NCI-H1417 (cell line): ENCODE measurements at places on chromosomes 6 and 20.
A peak's percentile ranks its signal among the peaks of the same experiment; 100 is the strongest.

DNA sequence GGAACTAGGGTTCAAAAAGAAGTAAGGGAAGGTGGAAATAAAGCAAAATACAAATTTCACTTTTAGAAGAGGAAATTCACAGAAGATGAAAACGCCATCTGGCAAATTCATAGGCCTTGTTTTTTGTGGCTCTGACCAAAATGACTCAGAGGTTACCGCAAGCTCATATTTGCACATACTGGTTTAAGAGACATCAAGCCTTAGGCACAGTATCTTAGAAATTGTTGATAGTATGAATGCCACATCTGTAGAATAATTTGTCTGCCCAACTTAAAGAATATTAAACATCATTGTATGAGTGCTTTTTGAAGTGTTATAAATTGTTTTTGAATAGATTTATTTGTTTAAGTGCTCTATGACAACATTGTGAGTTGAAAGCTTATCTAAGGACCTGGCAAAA lies 10.6 kb downstream of the TAAR1 start:
- DNase-seq = peak; percentile 80

- DNase-seq = no peak
Measured at GRCh38 chr6:39088331-39088730, 26.7 kb downstream of the SAYSD1 start.

DNA sequence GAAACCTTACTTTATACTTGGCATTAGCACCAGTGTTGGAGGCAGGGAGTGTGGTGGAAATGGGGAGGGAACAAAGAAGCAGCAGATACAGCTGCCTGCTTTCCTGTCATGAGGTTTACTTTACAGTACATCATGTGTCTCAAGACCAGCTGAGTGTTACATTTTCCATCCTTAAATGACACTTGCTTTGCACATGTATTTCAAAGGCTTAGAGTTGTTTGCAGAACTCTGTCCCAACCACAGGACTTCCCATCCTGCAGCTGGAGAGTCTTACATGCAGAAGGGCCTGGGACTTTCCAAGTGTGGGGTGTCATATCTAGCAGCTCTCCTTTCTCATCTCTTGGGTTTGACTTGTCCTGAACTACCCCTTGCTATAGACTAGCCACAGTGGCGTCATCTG lies 395.9 kb downstream of the DHX35 start:
- no peak for DNase-seq

- DNase-seq = peak; percentile 10
Measured at GRCh38 chr6:138520463-138520862, 21.2 kb upstream of the NHSL1 start.

- DNase-seq = no peak
Measured at GRCh38 chr6:110946498-110946897, 12.0 kb upstream of the GTF3C6 start.

DNA sequence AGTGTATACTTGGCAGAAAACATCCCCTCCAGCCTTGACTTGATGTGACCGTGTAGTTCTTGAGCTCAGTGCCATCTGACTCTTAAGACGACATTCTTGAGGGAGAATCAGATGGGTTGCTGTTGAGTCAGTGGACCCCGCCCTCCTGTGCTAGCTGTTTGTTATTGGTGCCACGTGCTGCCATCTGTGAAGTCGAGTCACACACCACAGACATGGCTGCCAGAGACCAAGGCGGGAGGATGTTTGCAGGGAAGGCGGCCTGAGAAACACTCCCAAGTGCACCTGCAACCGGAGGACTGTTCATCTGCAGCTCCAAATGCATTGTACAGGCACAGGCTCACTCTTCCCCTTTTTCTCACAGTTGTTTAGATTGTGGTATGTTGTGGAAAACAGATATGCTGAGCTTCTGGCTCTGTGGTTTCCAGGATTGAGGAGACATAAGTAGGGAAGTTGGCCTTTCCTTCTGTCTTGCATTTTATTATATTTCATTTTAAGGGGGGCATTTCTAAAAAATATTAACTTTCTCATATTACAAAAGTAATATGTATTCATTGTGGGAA lies 345.3 kb upstream of the ZFP64 start:
- DNase-seq = no peak

GRCh38 chr20:60242836-60243505 lies 284.7 kb downstream of the CDH26 start:
- DNase-seq = no peak

DNA sequence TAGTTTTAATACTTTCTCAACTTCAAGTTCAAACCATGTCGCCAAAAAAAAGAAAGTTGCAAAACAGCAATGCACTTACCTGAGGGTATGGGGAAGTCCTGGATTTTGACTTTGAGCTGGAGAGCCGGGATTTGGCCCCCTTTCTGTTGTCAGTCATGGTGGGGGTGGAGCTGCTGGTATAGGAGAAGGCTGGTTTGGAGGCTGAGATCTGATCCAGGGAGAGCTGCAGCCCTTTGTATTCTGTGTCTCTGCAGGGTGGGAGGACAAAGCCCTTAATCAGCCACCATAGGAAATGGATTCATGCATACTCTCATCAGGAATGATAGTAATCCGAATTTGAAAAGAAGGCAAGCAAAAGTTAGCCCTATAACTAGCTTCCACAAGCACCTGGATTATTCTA lies 44.0 kb downstream of the SIM1 start:
- no peak for DNase-seq

DNA sequence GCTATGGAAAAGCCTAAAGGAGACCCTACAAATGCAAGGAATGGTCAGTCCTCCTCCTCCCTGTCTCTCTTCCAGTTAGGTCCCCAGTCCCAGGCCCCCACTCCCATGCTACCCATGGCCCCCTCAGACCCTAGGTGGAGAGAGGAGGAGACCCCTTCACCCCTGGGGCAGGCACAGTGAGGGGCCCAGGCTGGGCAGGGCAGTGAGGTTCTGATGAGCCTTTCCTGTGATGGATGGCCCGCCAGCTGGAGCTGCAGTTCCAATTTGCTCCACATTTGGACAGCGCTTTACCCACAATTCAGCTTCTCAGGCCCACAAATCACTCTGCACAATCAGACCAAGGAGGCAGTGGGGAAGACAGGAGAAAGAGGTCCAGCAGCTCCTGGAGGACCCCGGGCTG lies 37.3 kb upstream of the MLN start:
- no peak for DNase-seq

- no peak for DNase-seq
Measured at GRCh38 chr20:44959082-44959637, 1.0 kb downstream of the TOMM34 start.

GRCh38 chr6:164533045-164533362 lies 776.4 kb downstream of the C6orf118 start:
- no peak for DNase-seq

GRCh38 chr6:55888917-55889316 lies 13.5 kb upstream of the BMP5 start:
- no peak for DNase-seq

DNA sequence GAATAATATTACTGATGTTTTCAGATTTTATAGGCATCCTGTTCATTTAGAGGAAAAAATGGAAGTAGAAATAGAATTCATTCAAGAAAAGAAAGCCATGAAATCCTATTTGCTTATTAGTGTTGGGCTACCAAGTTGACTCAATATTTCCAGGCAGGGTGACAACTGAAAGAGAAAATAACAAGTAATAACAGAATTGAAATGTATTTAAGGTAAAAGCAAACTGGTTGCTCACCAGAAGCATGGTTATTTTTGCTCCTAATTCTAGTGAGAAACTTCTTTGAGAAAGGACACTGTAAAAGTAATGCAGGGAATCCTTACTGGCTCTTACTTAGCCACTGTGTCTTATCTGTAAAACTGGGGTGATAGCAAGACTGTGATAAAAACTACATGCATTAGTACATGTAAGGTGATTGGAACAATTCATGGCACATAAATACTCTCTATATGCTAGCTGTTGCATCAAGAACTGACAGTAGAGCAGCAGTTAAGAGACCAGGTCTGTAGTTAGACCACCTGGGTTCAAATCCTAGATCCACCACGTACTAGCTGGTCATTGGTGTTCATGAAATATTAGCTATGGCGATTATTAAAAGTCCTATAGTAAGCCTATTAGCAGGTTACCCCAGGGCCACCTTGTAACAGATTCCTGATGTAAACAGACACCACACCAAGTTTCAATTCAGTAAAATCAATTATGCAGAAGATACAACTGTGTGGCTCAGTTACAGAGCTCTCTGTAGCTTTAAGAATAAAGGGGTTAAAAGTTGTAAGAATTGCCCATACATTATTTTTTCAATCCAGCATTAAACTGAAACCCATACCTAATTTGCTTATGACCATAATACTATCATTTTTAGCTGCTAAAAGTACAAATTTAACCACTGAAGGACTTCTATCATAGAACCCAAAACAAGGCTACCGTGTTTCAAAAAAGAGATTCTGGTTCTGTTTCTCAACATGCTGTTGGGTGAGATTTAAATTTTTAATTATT lies 159.2 kb upstream of the COL21A1 start:
- no peak for DNase-seq

DNA sequence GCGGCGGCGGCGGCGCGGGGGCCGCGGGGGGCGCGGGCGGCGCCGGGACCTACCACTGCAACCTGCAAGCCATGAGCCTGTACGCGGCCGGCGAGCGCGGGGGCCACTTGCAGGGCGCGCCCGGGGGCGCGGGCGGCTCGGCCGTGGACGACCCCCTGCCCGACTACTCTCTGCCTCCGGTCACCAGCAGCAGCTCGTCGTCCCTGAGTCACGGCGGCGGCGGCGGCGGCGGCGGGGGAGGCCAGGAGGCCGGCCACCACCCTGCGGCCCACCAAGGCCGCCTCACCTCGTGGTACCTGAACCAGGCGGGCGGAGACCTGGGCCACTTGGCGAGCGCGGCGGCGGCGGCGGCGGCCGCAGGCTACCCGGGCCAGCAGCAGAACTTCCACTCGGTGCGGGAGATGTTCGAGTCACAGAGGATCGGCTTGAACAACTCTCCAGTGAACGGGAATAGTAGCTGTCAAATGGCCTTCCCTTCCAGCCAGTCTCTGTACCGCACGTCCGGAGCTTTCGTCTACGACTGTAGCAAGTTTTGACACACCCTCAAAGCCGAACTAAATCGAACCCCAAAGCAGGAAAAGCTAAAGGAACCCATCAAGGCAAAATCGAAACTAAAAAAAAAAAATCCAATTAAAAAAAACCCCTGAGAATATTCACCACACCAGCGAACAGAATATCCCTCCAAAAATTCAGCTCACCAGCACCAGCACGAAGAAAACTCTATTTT lies 2.0 kb downstream of the FOXC1 start:
- peak; percentile 38 for DNase-seq

DNA sequence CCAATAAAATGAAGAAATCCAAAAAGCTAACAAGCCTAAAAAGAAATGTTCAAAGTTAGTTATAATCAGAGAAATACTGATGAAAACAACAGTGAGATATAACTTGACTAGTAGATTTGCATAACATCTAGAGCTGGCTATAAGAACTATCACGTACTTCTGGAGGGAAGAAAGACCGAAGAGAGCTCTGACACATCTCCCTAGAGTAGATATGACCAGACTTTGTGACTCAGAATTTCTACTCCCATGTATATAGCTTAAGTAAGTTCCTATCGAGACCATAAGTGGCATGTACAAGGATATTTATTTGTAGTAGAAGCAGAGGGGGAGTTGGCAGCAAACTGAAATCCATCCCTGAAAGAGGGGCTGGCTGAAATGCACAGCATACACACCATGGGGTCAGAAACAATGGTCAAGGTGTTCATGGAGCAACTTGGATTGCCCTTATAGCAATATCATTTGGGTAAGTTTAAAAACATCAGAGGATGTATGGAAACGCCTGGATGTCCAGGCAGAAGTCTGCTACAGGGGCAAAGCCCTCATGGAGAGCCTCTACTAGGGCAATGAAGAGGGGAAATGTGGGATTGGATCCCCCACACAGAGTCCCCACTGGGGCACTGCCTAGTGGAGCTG lies 25.6 kb upstream of the IL17A start:
- no peak for DNase-seq

DNA sequence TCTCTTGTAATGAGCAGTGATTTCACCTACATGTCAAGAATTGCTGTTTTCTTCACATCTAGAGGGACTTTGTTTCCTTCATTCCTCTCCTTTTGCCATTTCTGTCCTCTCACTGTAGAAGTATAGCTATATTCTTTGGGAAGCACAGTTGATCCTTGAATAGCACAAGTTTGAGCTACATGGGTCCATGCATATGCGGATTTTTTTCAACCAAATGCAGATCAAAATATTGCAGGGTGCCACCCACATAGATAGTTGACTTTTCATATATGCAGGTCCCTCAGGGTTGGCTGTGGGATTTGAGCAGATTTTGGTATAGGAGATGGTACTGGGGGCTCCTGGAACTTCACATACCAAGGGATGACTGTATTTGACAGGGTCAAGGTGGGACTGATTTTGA lies 41.1 kb downstream of the BLTP3A start:
- DNase-seq = no peak

DNA sequence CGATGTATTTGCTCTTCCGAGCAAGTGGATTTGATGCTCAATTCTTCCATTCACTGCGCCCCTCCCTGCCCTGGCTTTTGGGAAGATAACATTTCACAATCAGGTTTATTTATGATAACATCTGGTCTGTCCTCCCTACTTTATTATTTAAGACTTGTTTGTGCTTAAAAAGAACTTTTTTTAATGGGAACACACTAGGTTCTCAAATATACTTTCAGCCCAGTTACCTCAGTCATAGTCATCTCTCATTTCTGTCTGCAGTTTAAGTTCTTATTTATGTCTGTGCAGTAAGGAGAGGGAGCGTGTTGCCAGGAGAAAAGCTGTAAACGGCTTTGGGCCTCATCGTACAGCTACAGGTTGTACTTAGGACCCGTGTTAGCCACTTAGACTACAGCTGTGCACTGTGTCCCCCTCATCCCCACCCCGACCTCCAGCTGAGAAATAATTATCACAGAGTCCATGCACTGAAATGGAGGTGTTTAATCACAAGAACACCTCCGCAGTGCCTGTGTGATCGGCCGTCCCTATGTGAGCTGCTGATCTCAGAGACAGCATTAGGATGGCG lies 99.3 kb downstream of the RPP40 start:
- no peak for DNase-seq

- DNase-seq = peak; percentile 32
Measured at GRCh38 chr6:110357298-110357663, 868 bp downstream of the METTL24 start.

DNA sequence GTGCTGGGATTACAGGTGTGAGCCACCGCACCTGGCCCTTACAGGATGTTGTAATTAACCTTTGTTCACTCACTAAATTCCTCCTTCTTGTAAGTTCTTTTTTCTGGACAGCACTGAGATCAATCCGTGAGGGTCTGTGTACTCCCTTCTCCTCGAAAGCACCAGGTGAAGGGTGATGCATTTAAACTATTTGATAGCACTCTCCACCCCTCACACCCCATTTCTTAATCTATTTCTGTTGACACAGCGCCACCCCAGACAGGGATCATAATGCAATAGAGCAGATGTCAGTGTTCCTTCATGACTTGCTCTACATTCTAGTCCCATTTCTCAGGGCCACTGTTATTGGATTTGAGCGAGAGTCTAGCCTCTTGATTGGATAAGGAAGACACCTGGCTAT lies 46.3 kb downstream of the PPP1R14C start:
- DNase-seq = no peak

GRCh38 chr6:101832371-101832770 lies 438.9 kb downstream of the GRIK2 start:
- no peak for DNase-seq

DNA sequence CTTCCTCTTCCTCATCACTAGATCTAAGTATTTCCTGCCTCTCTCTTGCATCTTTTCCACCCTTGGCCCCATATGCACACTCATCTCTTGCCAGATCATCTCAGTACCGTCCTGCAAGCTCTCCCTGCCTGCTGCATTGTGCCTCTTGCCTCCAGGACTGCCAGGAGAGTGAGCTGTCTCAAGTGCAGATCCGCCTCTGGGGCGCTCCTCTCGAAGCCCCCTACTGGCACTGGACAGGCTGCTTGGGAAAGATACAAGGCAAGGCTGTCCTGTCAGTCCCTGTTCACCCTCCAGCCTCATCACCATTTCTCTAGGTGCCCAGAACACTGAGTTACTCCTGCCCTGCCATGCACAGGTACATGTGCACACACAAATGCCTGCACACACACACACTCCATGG lies 10.2 kb downstream of the SYNDIG1 start:
- no peak for DNase-seq
